Memory B cell (primary cell): ENCODE measurements at places on chromosomes 12 and 14.

DNA sequence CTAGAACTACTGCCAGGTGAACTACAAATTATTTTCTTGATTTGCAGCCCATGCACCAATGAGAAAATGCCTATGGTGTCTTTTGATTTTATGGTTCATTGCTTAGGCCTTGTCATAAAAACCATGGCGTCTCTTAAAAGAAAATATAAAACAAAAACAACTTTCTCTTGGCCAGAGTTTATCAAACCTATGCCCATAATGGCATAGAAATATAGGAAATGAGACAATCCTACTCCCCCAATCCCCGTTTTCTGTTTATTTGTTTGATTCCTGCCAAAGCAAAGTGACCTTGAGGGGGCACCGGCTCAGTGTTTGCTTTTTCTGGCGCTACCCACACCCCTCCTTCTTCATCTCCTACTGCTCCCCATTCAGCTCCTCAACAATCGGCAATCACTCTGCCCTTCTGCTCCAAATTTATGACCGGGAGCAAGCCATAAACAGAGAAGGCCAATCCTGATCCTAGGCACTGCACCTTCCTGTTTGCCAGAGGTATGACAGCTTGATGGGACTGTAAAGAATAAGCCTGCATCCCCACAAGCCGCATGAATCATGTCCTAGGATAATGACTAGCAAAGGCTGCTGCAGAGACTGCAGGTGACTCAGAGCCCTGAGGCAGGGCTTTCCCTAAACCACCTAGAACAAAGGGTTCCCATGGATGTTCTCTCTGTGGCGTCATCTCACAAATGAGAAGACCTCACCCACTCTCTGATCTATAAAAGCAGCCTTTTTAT is 874.9 kb downstream of the NRXN3 start:
- no peak for DNase-seq

- no peak for DNase-seq
Observed at GRCh38 chr12:65699251-65699650, 125.0 kb upstream of the HMGA2 start.

DNA sequence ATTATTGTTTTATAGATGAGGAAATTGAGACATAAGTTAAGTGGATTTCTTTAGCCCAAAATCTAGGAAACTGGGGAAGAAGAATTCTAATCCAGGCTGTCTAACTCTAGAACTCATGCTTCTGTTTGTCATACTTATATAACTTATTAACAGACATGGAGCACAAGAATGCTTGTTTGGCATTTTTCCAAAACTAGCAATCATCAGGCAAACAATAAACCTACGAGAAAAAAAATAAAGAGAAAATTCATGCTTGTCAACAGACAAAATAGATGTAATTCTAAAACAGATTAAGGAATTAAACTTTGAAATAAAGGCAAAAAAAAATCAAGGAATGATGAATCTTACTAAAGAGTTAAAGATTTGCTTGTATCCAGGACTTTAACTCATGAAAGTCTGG is 103.1 kb downstream of the METTL25 start:
- no peak for DNase-seq

DNA sequence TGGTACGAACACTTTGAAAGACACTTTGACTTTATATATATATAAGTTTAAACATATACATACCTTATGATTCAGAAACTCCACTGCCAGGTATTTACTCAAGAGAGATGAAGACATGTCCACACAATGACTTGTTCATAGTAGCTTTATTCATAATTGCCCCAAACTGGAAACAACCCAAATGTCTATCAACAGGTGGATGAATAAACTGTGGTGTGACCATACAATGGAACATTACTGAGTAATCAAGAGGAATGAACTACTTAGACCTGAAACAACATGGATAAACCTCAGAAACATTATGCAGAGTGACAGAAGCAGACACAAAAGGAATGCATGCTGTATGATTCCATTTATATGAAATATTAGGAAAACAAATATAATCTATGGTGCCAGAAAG is 71.1 kb downstream of the PPP1R36 start:
- no peak for DNase-seq

- no peak for DNase-seq
Observed at GRCh38 chr12:108301346-108301745, 37.8 kb downstream of the CMKLR1 start.

DNA sequence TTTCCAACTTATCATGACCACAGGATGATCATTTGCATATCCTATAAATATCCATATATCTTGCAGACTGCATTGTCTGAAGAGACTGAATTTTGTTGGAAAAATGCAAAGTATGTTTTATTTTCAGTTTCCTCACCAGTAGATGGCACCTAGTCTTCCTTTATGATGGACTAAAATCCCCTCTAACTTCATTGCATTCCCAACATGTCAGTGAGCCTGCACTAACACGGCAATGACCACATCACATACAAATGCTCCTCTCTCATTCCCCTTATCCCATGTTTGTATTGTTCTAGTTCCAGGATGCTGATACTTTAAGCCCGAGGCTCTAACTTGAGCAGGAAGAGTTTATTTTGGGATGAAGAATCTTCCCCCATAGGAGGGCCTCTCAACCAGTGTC is 24.7 kb upstream of the MYBPC1 start:
- DNase-seq: no peak

DNA sequence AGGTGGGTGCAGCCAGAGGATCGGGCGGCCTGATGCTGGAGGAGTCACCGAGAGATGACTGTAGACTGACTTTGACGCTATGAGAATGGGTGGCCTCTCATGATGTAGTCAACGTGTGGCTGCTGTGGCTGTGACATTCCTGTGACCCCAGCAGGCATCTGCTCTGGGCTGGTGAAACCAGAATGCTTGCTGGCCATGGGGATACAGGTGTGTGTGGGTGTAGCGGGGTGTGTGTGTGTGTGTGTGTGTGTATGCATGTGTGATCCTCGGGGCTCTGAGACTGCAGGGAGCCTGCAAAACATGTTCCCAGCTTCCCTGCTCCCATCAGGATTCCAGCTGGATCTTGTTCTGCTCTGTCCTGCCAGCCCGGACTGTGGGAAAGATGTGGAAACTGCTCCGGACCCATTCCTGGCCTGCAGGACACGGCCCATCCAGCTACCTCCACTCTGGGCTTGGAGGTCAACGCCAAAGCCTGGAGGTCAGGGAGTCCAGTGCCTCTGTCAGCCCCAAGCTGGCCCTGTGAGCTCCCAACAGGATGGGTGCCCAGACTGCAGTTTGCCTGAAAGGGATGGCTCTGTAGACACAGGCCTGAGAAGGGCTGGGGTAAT is 18.8 kb upstream of the HHIPL1 start:
- DNase-seq: no peak

DNA sequence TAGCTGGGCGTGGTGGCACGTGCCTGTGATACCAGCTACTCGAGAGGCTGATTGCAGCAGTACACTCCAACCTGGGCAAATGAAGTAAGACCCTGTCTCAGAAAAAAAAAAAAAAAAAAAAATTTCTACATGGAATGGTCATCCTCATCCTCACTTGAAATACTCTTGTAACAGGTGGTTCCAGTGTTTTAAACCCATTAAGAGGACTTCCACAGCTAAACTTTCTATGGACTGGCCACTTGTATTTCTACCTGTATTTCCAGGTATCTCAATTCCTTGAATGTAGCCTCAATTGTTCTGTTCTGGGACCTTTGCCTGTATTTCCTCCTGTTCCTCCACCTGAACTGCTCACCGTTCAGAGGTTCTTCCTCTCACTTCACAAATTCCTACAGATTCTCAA is 11.8 kb upstream of the PHLDA1 start:
- no peak for DNase-seq

DNA sequence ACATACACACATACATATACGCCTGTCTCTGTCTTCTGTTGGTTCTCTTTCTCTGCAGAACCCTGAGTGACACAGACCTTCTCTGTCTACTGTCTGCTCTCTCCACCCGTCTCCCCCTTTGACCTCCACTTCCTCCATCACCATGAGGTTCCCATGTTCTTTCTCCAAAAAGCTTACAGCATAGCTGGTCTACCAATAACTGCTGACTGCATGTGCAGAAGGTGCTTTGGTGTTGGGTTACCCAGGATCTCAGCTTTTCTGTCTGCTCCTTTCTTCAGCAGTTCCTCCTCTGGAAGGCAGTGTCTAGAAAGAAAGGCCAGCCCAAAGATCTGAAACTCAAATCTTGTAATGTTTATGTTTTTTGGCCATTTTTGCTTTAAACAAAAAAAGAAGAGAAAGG is 125.6 kb downstream of the SMOC1 start:
- no peak for DNase-seq

- no peak for DNase-seq
Observed at GRCh38 chr14:69363964-69364363, 34.1 kb downstream of the ERH start.

- no peak for DNase-seq
Observed at GRCh38 chr14:63897721-63898163, 44.9 kb downstream of the SYNE2 start.
